ENCODE measurements at places on chromosomes 2 and 18.

- no peak for DNase-seq
Measured at GRCh38 chr18:7541835-7542234, 25.3 kb upstream of the PTPRM start.

DNA sequence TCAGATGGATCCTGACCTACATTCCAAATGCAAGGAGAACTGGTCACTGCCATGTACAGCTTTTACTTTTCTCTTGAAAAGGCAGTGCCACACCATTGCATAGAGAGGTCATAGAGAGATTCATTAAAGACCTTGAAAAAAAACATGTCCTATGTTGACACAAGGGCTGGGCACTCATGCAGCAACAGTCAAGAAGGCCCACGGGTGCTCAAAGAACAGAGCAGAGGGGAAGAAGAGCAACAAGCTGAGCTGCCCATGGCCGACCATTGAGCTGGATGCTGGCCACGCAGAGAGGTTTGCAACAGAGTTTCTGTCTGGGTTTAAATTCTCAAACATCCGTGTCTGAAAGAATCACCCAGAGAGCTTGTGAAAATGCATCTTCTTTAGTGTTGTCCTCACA, 99.1 kb downstream of the ADD2 start:
- DNase-seq: no peak

- DNase-seq: peak; percentile 47
Measured at GRCh38 chr18:48781988-48782363, 168.8 kb downstream of the SMAD7 start.

- DNase-seq: no peak
Measured at GRCh38 chr18:40371673-40372072, 1583.4 kb upstream of the PIK3C3 start.

GRCh38 chr18:10247021-10247741, 207.3 kb upstream of the APCDD1 start:
- DNase-seq: peak; percentile 65

DNA sequence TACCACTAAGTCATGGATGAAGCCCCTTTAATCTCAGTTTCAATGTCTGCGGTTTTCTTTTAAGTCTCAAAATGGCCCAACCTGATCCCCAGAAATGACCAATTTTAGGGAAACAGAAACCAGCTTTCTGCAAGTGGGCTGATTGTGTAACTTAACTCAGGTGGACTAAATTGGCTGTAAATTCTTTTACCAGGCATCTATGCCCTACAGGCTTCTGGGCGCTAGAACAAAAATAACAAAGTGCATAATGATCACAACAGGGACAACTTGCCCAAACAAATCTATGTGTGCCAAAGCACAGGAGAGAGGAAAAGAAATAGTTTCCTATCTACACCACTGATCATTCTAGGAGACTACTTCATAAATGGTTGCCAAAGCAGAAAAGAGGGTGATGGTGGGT, 112.3 kb upstream of the SETBP1 start:
- no peak for DNase-seq

- DNase-seq: no peak
Measured at GRCh38 chr18:63157293-63158011, 162.1 kb downstream of the BCL2 start.

GRCh38 chr2:165888171-165888570, 65.4 kb downstream of the TTC21B start:
- DNase-seq: no peak

DNA sequence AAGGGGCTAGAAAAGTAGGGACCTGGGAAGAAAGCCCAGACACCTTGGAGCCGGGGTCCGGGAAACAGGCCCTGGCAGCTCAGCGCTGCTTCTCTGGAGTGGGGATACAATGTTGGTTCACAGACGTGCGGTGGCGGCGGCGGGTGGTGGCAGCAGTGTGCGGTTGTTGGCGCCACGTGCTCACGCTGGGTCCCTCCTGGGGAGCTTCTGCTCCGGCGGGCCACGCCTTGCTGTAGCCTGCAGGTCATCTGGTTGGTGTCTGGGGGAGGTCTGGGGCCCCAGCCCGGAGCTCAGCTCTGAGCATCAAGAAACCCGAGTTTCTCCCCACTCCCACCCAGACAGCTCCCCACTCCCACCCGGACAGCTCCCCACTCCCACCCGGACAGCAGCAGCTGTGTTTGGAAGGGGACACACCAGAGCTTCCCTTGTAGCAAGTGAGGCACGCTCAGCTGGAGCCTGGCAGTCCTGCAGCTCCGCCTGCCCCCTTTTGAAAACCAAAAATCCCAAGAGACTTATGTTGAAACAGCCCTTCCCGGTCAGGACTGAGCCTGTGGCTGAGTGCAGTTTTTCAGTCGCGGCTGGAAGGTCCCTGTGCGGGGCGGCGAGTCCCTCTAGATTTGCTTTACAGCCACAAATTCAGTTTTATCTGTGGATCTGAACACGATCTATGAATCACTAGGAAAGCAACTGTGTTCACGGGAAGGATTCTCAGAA, 46.9 kb downstream of the NFATC1 start:
- no peak for DNase-seq

DNA sequence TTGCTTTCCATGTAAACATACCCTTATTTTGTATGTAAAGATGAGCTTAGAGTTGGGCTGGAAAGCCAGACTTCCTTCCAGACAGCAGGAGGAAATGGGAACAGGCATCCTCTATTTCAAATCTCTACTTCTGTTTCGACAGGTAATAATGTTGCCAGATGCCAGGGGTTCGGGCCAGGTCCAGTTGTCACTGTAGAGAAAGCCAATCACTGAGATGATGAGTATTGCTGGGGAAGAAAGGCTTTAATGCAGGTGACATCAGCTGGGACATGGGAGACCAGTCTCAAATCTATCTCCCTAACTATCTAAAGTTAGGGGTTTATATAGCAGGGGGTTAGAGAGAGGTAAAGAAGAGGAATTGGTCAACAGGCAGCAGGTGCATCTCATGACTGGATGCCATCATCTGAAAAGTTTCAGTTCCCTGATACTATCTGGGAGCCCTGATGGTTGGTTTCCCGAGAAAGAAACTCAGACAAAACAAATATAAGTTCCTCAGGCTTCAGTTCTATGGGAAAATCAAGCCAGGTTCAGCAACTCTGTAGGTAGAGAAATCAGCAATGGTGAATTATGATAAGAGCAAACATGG, 9.3 kb upstream of the MTCL1 start:
- DNase-seq: no peak

DNA sequence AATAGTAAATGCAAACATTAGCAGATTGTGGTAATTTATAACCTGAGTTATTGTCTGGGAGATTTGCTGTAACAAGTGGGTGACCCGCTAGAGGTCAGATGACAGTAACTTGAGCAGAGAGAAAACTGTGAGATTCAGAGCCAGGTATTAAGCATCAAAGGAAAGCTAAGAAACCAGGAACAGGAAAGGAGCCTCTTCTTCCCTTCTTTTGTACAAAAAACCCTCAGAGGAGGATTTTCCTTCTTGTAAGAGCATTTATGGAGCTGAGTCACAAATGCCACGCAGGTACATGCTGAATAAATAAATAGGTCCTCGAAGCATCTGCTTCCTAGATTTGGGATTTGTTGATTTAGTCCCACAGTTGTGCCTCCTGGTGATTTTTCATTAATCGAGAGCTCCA, 146.5 kb downstream of the SH3BP4 start:
- DNase-seq: no peak

DNA sequence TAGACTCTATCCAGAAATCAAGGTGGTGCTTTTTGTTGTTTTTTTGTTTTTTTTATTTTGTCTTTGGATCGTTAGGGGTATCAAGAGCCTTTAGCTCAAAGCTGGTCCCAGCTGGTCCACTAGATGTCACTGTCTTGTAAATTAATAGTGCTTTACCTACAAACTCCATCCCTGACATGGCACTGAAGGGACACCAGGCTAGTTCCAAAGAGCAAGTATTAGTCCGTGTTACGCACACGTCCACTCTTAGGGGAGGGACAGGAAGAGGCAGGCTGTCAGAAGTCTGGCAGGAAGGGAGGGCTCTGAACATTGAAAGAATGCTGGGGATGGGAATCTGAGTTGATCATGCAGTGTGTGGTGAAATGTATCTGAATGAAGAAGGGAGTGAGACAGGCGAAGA, 85.9 kb upstream of the CCBE1 start:
- peak; percentile 68 for DNase-seq

- no peak for DNase-seq
Measured at GRCh38 chr2:56334622-56335021, 150.8 kb downstream of the CCDC85A start.

DNA sequence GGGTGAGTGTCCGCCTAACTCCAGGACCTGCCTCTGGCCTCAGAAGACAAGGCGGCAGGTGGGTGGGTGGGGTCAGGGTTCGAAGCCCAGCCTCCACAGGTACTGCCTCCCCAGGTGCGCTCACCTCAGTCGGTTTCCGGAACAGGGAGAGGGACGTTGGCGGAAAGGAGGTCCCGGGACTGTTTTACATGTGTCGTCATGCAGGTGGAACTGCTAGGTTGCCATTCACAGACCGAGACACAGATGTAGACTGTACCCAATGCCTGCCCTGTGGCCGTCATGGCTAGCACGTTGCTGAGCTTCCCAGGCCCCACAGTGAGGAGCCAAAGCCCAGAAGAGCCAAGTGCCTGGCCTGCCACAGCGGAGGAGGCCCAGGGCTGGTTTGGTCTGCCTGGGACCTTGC, 284.0 kb upstream of the HS6ST1 start:
- DNase-seq: no peak

GRCh38 chr2:152189622-152190495, 14.3 kb upstream of the STAM2 start:
- peak; percentile 50 for DNase-seq

GRCh38 chr2:232139171-232139594, 177.7 kb downstream of the DIS3L2 start:
- no peak for DNase-seq

Measured in SK-N-SH (cell line).